Heart left ventricle (tissue), 16 donors: ENCODE measurements at places on chromosomes 2 and 18. TPM values are rescaled to one million over a fixed set of nuclear protein-coding genes. Genes with fewer than 3 reads are reported as not detected.

DNA sequence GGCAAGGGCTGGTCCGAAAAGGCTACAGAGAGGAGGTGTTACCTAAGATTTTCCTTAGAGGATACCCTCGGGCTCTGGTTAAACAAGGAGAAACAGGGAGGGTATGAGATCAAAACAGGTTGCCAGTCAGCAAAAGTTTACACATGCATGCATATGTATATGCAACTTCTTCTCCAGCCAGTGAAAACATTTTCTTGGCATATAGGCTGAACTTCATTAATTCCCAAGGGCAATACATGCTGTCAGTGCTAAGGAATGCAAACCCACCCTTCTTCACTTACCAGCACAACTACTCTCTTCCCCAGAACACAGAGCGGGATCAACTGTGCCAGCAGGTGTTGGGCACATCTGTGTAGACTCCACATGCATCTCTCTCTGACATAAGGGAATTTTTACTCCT is 176.0 kb downstream of the GFPT1 start:
- H3K27me3 ChIP-seq, result no peaks in the 10 kb centered on the region
- no peak overlapping the region for H3K27ac ChIP-seq
- DNase-seq, result no peak
- no peaks in the 10 kb centered on the region for H3K36me3 ChIP-seq

DNA sequence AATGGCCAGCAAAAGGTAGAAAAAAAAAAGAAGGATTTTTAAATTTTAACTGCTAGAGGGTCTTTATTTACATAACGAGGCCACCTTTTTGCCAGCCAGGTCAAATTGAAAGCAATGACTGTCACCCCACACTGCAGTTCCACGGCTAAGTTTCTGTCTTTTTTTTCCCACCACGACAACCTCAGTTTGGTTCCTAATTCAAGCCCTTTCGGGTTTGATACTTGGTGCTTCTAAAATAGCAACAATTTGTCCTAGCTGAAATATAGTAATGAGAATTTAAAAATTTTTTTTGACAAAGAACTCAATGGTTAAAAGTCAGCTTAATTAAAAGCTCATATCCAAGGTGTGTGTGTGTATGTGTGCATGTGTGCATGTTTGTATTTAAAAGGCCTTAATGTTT is 16.4 kb upstream of the NMS start:
- H3K27me3 ChIP-seq, result no peaks in the 10 kb centered on the region
- H3K4me3 ChIP-seq, result no peak overlapping the region
- no peaks in the 10 kb centered on the region for H3K4me1 ChIP-seq
- H3K36me3 ChIP-seq, result no peaks in the 10 kb centered on the region
- DNase-seq, result no peak

DNA sequence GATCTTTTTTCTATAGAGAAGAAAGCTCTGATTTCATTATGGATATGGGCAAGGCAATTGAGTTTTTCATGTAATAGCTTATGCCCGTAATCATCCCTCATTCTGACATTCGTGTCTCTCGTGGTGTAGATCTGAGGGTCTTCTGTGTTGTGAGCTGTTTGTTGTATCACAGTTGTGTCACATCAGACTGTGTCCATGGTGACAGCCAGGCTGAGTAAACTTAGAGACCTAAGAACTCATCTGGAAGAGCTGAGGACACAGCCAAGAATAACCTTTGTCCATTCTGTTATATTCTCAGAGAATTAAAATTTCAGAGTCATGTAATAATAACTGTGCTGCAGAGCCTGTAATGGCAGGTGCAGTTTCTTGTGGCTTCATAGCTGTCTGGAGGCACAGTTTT is 116.5 kb downstream of the ATP9B start:
- H3K27me3 ChIP-seq, result no peaks in the 10 kb centered on the region
- H3K27ac ChIP-seq, result no peak overlapping the region
- H3K36me3 ChIP-seq, result no peaks in the 10 kb centered on the region
- no peak for DNase-seq
- no peak overlapping the region for H3K4me3 ChIP-seq

- H3K36me3 ChIP-seq, result no peaks in the 10 kb centered on the region
- DNase-seq, result no peak
- no peak overlapping the region for H3K27ac ChIP-seq
- peaks cover 5% of the 10 kb centered on the region for H3K4me1 ChIP-seq
- no peak overlapping the region for H3K4me3 ChIP-seq
These were observed 102.8 kb upstream of the BZW1 start for GRCh38 chr2:200708943-200709342.

- H3K4me1 ChIP-seq, result peaks cover 5% of the 10 kb centered on the region
- H3K27me3 ChIP-seq, result no peaks in the 10 kb centered on the region
- H3K4me3 ChIP-seq, result no peak overlapping the region
- no peak for DNase-seq
These were observed 9.5 kb downstream of the USP40 start for GRCh38 chr2:233556881-233557736.

Gene FARP2
- polyA plus RNA-seq, result 7.9 TPM
